ENCODE measurements at places on chromosomes 3 and 15. TPM values are rescaled to one million over a fixed set of nuclear protein-coding genes. Genes with fewer than 3 reads are reported as not detected.

Gene NT5DC2
- 212 TPM for total RNA-seq

Gene FOXP1
- total RNA-seq, result 131 TPM

GRCh38 chr3:29697989-29698388 lies 417.1 kb downstream of the RBMS3 start:
- no peaks in the 10 kb centered on the region for H3K36me3 ChIP-seq
- H3K27ac ChIP-seq, result no peak overlapping the region
- no peak for DNase-seq
- peaks cover 34% of the 10 kb centered on the region for H3K4me1 ChIP-seq
- H3K27me3 ChIP-seq, result no peaks in the 10 kb centered on the region

GRCh38 chr15:88956906-88957305 lies 43.7 kb upstream of the MFGE8 start:
- no peak overlapping the region for H3K27ac ChIP-seq
- DNase-seq, result no peak
- H3K4me1 ChIP-seq, result peaks cover 4% of the 10 kb centered on the region
- H3K36me3 ChIP-seq, result no peaks in the 10 kb centered on the region
- H3K4me3 ChIP-seq, result no peak overlapping the region

GRCh38 chr3:156682501-156682900 lies 8.1 kb downstream of the TIPARP start:
- H3K27me3 ChIP-seq, result no peaks in the 10 kb centered on the region
- no peak overlapping the region for H3K27ac ChIP-seq
- no peaks in the 10 kb centered on the region for H3K36me3 ChIP-seq
